ENCODE measurements at places on chromosomes 11 and 22.

DNA sequence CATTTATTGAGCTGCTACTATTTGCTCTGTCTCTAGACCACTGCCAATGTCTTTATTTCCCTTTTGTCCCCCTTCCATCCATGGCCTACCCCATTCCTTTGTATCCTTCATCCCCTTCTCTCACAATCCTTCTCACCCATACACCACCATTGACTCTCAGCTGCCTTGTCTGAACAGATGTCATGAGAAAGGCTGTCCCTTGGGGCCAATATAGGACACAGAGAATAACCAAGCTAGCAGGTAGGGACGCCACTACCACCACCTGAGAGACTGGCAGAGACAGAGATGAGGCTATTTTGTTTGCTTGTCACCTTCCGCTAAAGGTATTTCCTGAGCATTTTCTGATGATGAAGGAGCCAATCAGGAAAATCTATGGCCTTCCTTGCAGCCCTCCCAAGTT, 138.9 kb downstream of the CD44 start:
- no peak for DNase-seq

GRCh38 chr11:60672255-60672654, 27.2 kb upstream of the MS4A8 start:
- no peak for DNase-seq

DNA sequence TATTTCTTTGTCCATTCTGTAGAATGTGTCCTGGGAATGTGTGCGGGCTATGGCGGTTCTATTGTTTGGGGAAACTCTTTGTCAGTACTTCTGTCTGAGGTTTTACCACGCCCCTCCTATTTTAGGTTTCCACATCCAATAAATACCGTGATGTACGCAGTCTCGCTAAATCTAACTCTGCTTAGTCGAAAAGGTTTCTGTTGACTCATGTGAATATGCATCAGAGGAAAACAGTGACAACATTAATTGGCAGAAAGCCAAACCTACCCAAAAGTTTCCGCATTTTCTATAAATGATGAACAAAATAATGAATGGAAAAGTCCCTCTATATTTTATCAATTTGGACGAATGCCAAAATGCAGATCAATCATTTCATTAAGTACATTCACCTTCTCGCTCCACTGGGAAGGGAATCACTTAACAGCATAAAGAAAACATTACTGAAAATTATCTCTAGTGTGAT, 143.4 kb downstream of the MAML2 start:
- no peak for DNase-seq

DNA sequence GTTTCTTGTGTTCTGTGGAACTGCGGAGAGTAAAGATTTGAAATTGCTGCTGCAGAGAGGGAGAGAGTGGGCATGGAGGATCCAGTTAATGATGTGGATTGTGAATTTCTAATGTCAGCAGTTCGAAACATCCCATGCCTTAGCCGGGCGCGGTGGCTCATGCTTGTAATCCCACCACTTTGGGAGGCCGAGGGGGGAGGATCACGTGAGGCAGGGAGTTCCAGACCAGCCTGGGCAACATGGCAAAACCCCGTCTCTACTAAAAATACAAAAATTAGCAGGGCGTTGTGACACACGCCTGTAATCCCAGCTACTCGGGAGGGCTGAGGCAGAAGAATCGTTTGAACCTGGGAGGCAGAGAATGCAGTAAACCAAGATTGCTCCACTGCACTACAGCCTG, 1.1 kb upstream of the CAVIN3 start:
- DNase-seq: no peak

GRCh38 chr11:10743354-10744000, 7.6 kb upstream of the CTR9 start:
- no peak for DNase-seq

- no peak for DNase-seq
Observed at GRCh38 chr11:59180168-59180776, 8.3 kb downstream of the DTX4 start.

GRCh38 chr11:13348305-13348704, 70.7 kb downstream of the BMAL1 start:
- no peak for DNase-seq

- no peak for DNase-seq
Observed at GRCh38 chr11:118998822-118999221, 884 bp downstream of the CENATAC start.

DNA sequence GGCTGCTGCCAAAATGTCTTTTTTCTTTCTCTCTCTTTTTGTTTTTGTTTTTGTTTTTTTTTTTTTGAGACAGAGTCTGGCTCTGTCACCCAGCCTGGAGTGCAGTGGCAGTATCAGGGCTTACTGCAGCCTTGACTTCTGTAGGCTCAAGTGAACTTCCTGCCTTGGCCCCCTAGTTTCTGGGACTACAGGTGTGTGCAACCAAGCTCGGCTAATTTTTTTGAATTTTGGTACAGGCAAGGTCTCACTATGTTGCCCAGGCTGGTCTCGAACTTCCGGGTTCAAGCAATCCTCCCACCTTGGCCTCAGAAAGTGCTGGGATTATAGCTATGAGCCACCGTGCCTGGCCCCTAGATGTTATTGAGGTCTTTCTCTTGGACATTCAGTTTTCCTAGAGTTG, 2.2 kb upstream of the DDX10 start:
- no peak for DNase-seq

DNA sequence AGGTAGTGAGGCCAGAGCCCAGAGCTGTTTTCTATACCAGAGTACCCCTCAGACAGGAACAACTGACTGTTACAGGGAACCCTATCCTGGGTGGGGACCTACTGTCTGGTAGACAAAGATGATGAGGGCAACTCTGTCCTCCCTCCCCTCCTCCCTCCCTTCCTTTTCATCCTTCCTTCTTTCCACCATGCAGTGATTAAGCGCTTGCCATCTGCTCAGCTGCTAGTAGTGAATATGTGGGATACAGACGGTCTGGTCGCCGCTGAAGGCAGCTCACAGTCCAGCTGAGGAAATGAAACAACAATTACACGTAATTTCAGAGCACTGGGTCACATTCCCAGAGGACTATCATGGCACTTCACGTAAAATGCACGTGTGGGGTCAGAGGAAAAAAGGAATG, 597.1 kb downstream of the BUD13 start:
- DNase-seq: no peak

GRCh38 chr22:44020981-44021380, 3.1 kb upstream of the PARVB start:
- no peak for DNase-seq

- no peak for DNase-seq
Observed at GRCh38 chr22:45612451-45612901, 59.2 kb upstream of the ATXN10 start.

GRCh38 chr22:43851058-43851978, 11.0 kb downstream of the SULT4A1 start:
- no peak for DNase-seq

DNA sequence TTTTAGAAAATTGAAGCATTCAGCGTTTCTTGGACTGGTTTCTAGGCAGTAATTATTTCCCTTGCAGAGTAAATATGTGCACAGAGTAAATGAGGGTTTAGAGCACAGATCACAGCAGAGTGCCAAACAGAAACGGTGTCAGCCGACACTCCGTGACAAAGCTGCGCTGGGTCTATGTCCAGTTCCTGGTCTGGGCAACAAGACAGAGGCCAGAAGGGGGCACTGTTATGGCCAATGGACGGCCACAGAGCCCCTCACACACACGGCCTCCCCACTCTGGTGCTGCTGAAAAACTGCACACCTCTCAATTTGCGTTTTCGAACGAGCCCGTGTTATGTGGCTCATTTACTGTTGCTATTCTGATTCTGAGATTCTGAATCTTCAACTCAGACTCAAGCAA, 180.7 kb downstream of the MPPED1 start:
- DNase-seq: no peak

DNA sequence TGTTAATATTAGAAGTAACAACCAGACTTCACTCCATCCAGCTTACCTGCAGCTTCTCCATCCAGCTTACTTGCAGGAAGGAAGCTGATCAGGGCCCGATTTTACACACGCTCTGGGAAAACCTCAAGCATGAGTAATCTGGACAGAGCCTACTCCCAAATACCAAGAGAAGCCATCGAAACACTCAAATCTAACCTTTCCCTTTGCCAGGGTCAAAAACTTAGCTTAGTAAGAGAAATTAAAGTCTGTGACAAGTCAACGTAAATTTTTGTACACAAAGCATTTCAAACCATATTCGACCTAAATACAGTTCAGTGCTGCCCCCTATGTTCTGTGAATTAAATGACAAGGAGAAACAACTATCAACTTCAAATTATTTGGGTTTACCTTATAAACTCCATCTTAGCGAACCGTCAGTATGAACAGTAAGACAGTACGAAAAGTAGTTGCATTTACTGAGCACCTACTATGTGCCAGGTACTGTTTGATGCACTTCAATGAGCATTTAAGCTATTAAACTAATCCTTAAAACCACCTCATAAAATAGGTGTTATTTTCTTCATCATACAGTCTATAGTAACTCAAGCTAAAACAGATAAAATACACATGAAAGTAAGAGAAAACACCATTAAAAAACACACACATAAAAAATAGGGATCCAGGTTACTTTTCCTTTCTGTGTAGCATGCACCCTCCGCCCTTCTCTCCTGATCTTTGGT, 36.9 kb downstream of the ARFGAP3 start:
- no peak for DNase-seq

DNA sequence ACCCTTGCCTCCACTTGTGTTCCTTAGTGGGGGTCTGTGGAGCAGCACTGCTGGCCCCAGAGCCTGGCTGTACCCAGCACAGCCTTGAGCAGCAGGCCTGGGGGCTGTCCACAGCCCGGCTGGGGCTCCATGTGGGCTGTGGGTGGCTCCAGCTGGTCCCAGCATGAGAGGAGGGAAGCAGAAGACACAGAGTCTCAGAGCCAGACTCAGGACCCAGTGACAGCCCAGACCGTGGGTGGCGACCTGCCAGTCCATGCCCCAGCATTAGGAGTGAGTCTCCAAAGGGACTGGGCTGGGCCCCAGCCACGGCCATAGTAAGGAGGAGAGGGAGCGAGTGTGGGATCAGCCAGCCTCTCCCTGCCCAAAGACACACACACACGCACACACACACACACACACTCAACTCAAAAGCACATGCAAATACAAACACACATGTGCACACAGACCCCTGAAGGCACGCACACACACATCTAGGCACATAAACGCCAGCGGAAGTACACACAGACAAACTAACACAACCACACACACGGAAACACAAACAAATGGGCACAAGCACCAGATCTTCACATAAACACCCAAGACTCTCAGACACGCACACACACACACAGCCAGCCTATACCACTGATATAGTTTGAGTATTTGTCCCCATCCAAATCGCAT, 16.7 kb upstream of the LRRC10B start:
- DNase-seq: no peak

DNA sequence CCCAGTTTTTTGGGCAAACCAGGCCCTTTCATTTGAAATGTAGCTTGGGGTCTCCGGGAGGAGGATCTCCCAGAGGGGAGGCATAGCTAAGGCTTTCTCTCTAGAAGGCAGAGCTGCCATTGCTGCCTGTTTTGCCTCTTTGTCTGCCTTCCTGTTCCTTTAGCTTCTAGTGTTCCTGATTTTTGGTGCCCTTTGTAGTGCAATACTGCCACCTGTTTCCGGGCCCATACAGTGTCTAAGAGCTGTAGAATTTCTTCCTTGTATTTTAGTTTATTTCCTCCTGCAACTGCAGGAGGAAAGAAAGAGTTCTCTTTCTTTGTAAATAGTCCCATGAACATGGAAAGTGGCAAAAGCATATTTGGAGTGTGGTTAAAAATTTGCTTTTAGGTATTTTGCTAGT, 19.3 kb upstream of the GLYATL1 start:
- DNase-seq: no peak

DNA sequence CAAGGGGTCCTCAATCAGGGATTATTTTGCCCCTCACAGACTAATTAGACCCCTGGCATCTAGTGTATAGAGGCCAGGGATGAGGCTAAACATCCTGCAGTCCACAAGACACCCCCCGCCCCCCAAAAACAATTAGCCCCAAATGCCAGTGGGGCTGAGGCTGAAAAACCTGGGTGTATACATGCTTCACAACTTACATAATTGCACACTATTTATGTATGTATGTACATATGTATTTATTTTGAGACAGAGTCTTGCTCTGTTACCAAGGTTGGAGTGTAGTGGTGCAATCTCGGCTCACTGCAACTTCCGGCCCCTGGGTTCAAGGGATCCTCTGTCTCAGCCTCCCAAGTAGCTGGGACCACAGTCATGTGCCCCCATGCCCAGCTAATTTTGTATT, 28.8 kb upstream of the SHANK2 start:
- DNase-seq: no peak

GRCh38 chr22:41184679-41185078, 20.4 kb upstream of the L3MBTL2 start:
- no peak for DNase-seq

DNA sequence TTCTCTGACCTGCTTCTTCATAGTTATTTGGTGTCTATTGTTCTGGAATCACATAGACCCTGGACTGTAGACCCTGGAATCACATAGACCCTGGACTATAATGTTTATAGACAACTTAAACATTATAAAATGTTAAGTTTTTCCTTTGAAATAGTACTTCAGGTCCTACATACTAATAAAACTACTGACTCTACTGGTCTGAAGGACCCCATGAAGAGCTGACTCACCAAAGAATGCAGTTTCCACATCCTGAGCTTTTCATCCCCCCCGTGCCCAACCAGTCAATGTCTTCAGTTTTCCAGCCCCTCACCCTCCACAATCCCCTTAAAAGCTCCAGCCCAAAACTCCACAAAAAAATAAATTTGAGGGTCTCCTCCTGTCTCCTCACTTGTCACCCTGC, 6.6 kb upstream of the PLEKHA7 start:
- DNase-seq: no peak

GRCh38 chr11:116917632-116918031, 80.2 kb upstream of the APOA1 start:
- DNase-seq: no peak

- no peak for DNase-seq
Observed at GRCh38 chr11:117690484-117691217, 106.4 kb downstream of the DSCAML1 start.

DNA sequence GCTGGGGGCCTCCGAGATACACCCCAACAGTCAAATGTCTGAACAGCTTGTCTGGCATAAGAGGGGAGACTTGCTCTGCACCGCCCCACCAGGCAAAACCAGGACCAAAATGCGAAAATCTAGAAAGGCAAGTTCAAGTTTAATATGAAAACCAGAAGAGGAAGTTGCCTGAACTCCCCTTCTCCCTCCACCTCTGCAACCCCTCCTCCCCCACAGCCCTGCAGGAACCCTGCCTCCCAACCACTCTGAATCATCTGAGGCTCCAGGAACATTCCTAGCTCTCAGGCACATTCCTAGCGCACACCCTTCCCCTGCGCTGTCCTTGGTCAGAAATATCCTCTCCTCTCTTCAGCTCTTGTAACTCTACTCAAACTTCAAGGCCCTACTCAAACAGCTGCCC, 36.7 kb downstream of the ISX start:
- DNase-seq: no peak

All from cerebellar nuclear complex (tissue), 1 donor.